ENCODE measurements at places on chromosomes 5 and 9.

DNA sequence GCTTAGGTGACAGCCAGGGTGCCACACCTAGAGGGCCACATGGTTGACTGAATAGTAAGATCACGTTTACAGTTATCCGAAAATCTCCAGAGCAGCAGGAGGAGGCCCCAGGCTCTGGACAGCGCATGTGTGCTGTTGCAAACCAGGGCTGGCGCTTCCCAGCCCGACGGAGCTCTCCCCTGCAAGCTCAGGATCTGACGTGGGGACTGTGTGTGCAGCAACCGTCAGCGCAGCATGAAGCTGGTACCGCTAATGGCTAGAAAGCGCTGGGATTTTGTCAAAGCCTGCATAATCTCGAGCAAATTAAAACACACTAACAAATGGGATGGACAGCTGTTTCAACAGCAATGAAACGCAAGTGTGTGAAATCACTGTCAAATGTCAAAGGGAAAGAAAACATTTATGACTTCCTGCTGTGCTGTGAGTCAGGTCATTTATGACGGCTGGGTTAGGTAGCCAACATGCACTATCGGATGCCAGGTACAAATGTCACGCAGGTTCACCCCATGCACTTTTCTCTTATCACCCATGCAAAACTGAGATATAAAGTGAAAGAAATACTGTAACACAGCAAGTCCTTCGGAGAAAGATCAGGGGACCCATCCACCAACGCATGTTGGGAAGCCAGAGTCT, 7.5 kb downstream of the SURF4 start:
- DNase-seq = no peak

DNA sequence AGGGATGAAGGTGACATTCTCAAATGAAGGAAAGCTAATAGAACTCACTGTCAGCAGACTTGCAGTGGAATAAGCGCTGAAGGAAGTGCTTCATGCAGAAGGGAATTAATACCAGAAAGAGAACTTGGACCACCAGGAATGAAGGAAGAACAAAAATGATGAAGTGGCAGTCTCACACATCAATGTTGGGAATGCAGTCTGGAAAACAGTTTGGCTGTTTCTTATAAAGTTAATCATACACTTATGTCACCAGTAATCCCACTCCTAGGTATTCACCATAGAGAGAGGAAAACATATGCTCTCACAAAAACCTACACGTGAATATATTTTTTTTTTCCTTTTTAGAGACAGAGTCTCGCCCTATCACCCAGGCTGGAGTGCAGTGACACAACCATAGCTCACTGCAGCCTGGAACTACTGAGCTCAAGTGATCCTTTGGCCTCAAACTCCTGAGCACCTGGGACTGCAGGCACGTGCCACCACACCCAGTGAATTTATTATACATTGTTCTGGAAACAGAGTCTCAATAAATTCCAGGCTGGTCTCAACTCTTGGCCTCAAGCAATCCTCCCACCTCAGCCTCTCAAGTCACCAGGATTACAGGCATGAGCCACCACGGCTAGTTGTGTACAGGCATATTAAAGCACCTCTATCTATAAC, 81.2 kb downstream of the ROR2 start:
- DNase-seq = no peak

DNA sequence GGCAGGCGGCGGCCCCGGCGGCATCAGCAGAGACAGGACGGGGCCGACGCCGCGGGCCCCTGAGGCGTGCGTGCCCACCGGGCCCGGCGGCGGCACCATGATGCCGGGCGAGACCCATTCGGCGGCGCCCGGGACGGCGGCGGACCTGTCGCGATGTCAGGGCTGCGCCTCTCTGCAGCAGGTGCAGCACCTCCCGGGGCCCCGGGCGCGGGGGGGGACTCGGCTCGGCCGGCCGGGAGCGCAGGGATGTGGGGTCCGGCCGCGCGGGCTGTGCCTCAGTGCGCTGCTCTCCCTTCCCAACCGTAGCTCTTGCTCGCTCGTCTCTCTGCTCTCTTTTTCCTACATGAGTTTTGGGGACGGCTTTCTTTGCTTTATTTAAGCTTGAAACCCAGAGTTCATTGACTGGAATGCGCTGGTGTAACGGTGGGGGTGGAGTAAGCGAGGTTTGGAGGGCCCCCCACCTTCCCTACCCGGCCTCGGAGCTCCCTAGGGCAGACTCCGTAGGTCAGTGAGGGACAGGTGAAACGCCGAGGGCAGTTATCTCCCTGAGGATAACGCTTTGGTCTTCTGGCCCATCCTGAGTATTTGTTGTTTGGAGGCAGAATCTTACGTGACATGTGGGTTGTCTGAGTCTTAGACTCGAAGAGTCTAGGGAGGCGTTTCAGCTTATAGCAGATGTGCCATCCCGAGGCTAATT, 490 bp downstream of the ICE1 start:
- no peak for DNase-seq

DNA sequence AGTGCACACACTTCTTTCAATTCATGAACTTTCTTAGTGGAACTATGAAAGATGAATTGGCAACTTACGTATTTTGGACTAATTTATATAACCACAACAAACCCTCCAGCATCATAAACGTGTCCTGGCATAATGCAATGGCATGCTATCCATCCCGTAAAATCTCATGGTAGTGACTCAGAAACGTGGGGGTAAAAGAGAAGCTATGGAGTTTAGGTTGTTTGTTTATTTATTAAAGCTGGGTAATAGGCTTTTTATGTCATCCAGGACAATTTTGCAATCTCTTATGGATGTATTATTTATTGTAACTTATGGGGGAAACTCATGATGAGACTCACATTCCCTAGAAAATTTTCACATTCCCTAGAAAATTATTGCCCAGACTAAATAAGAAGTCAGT, 106.3 kb downstream of the GDA start:
- no peak for DNase-seq

GRCh38 chr5:14114615-14115251, 28.4 kb upstream of the TRIO start:
- no peak for DNase-seq

DNA sequence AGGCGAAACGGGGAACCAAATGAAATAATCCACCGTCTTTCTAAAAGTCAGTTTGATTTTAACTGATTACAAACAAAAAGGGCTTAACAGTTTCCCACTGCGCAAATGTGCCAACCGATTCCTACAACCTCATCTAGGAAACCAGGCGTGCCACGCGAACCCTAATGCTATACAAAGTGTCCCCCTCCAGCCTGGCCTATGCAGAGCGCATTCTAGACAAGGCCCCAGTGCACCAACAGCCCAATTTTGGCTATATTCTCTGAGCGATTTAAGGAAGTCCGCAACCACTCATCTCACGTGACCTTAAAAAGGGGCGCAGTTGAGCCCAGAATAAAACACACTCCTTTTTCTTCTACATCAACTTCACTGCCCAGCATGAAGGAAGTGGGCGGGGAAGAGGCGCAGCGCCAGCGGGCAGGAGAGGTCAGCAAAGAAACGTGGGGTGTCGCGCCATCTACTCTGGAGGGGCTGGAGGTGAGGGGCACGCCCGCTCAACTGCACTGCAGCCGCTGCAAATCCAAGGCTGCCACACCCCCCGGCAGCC, 779 bp downstream of the FAM13B start:
- no peak for DNase-seq

DNA sequence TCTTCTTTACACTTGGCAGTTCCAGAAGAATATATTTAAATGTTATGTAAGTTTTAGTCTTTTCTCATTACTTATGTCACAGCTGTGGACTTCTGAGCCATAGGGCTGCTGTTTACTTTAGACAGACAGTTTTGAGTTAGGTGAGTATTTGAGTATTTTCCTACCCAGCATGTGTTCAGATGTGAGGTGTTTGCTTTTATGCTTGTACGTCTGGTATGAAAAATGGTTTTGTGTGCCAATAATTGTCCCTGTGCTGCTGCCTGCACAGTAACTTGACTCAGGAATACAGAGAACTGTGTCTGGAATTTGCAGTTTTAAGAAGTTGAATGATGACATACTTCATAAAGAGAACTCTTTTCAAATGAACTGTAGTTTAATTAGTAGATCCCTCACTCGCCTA, 20.8 kb downstream of the MEGF10 start:
- DNase-seq = no peak

Data from activated naive CD4-positive, alpha-beta T cell treated with anti-CD3 and anti-CD28 coated beads, Interleukin-2, amount 50 U/mL, for 16 hours (primary cell).